ENCODE measurements at places on chromosomes 5 and 9.
A peak's percentile ranks its signal among the peaks of the same experiment; 100 is the strongest.

- DNase-seq, result no peak
Observed at GRCh38 chr9:124394167-124394566, 21.1 kb downstream of the PSMB7 start.

- no peak for DNase-seq
Observed at GRCh38 chr9:132773764-132774339, 103.6 kb downstream of the GTF3C4 start.

- DNase-seq, result no peak
Observed at GRCh38 chr5:123671711-123672456, 159.9 kb downstream of the CSNK1G3 start.

DNA sequence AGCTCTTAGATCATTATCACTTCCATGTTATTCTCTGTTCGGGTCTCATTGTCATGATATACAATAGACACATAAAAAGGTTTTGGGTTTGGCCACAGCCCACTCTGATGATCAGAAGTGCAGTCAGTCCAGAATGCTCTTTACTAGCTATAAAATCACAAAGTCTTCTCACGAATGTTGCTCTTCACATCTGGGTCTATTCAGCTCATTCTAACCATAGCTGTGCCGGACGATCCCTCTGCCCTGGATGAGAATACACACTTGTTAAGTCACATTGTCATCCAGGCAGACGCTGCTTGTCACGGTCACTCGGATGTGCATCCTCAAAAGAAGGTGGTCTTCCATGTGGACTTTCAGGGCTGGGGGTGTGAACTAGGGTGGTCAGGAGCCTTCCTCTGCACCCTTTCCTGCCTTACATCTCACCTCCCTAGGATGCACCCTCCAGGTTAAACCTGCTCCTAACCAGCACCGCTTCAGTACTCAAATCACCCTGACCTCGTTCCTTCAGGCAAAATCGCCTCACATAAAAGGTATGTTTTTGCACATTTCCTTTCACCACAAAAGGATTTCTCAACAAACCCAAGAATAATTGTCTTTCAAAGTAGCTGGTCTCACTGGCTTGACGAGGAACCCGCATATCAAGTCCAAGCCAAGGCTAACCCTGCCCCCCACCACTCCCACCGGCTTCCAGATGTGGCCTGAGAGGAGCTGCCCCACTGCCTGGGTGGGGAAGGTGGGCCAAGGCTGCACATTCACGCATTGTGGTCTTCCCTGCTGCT lies 21.9 kb downstream of the ANKH start:
- no peak for DNase-seq

DNA sequence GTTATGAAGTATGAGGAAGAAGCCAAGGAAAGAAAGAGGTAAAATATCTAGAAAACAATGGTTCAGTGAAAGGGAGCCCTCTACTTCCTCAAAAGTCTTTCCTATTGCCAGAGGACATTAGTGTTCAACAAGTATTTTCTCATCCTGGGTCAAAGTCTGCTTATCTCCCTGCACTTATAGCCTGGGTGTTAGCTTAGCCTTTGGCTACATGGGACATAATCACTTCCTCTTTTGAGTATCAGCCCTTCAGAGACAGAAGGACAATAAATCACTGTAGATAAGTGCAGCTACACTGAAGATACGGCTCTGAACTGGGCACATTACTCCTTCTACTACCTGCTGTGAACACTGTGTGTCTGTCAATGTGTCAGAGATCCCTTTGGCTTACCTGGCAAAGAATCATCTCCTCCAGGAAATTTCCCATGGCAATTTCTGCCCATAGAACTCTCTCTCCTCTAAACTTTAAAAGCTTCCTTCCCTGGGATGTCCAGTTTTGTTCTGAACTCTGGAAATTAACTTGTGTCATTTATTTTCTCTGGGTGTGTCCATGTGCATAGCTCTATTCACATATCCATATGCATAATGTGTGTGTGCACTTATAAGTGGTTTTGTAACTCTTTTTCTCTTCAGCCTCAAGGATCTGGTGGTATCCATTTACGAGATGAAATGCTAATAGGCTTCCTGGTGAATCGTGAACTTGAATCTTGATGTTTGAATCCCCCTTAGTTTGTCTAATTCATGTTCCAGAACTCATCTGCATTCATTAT lies 30.0 kb upstream of the RECK start:
- DNase-seq, result peak; percentile 16

DNA sequence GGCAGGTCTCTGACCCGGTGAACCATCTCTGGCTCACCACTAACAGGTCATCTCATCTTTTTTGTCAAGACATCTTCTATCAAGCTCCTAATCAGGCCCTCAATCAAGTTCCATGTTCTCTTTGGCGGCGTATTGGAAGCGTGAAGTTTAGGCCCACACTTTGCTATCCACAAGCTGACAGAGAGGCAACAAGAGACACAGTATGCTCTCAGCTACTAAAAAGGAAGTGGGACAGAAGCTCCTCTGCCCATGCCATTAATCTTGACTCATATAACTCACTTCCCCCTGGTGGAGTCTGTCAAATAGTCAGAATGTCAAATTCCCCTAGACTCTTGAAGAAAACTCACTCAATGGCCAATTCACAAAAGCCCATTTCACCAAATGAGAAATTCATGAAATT lies 77.6 kb upstream of the TMC1 start:
- DNase-seq, result no peak

DNA sequence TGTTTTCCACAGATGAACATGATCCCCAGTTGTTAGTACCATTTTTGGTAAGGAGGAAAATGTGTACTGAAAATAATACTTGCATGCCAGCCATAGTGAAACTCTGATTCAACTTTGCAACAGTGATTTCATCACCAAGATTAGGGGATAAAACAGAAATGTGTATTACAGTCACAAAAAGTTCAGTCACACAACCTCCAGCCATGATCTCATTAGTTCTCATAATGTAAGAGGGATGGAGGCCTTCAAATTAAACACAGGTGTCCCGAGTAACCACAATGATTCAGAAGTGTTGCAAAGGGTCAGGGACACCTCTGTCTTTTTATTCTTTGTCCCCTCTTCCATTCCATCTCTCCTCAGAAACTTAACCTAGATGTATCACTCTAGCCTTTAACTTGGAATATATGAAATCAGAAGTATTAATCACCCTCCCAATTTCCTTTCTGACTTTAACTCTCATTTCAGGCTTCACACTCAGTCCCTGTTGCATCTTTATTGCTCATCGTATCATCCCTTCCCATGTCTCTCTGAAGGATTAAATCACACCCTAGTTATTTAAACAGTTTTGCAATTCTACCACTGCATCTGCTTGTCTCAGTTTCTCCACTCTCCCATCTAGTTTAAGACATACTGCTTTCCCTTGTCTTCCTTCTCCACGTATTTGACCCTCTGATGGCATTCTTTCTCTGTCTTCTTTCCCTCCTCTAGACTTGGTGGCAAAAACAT lies 291.2 kb downstream of the ADAMTS6 start:
- DNase-seq, result no peak

GRCh38 chr5:168234133-168234532 lies 57.3 kb upstream of the WWC1 start:
- DNase-seq, result no peak

DNA sequence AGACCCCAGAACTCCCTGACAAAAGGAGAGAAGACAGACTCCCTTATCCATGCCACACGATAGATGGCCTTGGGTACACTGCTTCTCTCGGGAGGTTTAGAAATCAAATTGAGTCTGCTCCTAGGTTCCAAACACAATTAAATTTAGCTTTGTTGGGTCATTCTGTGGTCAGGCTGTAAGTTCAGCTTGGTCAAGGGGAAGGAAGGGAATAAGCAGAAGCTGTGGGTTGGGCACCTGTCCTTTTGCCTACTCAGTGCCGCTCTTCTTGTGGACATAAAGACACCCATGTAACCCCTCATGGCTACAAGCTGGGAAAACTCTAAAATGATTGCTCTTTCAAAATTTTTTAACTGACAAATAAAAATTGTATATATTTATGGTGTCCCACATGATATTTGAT lies 19.1 kb upstream of the AK3 start:
- DNase-seq, result no peak

DNA sequence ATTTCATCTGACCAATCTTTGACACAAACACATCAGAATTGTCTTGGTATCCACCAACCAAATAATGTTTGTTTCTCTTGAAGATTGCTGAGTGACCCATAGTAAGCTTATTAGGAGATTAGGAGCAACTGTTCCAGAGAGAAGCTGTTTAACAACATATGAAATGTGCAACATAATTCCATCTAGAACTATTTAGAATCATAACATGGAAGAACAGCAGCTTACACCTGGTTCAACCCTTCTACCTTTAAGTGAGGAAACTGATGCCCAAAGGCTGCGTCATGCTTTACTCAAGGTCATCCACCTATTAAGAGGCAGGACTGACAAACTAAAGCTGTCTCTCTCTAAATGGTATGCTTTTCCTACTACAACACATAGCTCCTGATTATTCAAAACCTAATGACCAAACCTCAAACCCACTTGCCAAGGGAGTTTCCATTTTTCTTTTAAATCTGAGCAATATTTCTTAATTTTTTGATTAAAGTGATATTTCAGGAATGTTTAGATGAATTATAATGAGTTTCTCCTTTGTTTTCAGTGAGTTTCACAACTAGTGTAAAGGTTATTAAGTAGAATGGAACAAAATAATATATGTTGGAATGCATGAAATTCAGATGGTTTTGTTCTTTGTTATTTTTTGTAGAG lies 545.9 kb downstream of the RAB3C start:
- no peak for DNase-seq

DNA sequence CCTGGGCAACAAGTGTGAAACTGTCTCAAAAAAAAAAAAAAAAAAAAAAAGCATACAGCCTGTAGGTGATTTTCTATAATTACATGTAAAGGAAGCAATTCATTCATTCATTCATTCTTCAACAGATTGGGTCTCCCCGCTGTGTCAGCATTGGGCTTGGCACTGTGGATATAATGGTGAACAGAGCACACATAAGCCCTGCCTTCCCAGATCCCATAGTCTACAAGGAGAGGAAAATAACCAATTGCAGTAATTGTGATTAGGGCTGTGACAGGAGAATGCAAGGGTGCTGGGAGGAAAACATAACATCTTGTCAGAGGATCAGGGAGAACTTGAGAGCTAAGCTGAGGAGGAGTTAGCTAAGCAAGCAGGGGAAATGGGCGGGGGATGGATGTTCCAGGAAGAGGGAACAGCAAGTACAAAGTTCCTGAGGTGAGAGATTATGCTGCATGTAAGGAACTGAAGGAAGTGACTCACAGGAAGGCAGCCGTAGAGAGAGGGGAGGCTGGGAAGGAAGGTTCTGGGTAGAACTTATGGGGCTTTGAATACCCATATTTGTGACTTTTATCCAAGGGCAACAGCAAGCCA lies 24.0 kb upstream of the KLF9 start:
- peak; percentile 62 for DNase-seq

- no peak for DNase-seq
Observed at GRCh38 chr9:129801504-129801903, 1.5 kb upstream of the TOR1B start.

GRCh38 chr9:112301420-112301819 lies 32.0 kb downstream of the PTBP3 start:
- no peak for DNase-seq

DNA sequence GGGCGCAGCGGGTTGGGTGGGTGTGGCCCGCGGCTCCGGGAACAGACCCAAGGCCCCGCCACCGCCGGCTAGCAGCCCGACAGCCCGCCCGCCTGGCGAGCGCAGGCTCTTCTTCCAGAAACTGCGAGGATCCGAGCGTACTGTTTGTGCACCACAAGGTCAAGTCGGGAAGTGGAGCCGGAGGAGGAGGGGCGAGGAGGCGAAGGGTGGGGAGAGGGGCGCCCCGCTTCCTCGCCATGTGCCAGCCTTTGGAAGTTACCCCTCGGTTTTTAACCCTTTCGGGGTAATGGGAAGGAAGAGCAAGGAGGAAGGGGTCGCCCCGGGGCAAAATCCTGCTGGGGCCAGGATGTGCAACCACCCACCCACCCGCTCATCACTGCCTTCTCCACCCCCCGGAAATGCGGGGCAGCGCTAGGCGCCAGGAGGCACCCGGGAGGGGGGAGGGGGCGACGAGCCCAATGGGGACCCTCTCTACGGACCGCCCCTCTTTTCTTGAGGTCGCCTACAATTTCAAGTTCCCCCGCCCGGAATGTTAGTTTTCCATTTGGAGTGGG lies 1.1 kb upstream of the JADE2 start:
- DNase-seq, result peak; percentile 85

DNA sequence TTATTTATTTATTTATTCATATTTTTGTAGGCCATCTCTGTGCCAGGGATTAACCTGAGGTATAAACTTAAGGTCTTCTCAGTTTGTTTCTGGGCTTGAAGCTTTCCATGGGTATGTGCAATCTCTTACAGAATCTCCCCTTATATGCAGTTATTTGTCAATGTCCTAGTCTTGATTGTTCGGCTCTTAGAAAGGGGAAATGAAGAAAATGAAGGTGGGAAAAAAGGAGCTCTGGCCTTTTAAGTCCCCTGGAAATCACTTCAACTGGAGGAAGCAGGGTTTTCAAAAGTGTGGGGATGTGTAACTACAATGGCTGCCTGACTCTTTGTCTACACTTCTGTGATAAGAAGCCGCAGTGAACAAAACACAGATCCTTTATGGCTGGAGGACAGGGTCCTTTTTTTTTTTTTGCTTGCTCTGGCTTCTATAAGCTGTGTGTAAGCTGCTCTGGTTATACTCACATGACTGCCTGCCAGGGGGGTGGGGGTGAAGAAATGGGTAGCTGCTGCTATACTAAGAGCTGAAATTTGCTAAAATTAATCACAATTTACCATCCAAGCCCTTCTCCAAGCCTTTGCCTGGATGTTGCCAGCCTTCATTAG lies 33.7 kb downstream of the CENPP start:
- no peak for DNase-seq

GRCh38 chr9:17852108-17852507 lies 273.2 kb downstream of the SH3GL2 start:
- no peak for DNase-seq

GRCh38 chr9:126532019-126532462 lies 81.7 kb upstream of the LMX1B start:
- no peak for DNase-seq

- DNase-seq, result peak; percentile 23
Observed at GRCh38 chr5:123285122-123286023, 137.8 kb downstream of the CEP120 start.

- DNase-seq, result peak; percentile 68
Observed at GRCh38 chr5:149141224-149141956, at the start of gene ABLIM3. Gene ABLIM3 (plus strand): TSS chr5:149141493. CDS start chr5:149142096, 603 bp downstream.

GRCh38 chr5:59684388-59685190 lies 208.9 kb downstream of the PDE4D start:
- no peak for DNase-seq

DNA sequence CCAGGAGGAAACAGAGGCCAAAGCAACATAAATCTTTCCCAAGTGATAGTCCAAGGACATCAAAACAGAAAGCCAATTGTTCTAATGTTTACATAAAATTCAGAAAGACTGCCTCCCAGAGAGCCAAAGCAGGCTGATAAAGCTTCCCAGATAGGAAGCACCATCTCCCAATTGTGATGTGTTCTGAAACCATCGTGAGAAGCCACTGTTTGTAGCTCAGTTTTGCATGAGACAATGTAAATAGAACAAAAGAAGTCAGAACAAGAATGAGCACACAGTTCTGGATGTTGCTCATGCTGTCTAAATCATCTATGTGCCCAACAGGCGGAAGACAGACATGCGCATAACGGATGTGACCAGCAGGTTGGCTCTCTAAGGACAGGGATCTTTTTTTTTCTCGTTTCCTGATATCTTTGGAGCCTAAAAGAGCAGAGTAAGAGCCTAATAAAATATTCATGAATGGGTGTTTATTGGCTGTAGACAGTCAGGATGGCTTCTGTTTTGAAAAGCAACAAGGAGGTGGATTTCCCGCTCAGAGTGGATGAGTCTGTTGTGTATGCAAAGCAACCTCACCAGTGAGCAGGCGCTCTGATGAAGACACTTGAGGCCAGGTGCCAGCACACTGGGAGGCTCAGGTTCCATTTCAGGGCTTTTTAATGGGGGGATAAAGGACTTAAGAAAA lies 113.6 kb downstream of the GNA14 start:
- no peak for DNase-seq

- DNase-seq, result no peak
Observed at GRCh38 chr9:132183134-132183533, 21.3 kb downstream of the NTNG2 start.
